Bronchial epithelial cell (primary cell): ENCODE measurements at places on chromosomes 11 and 22. TPM values are rescaled to one million over a fixed set of nuclear protein-coding genes. Genes with fewer than 3 reads are reported as not detected.

GRCh38 chr11:39661890-39662289 lies 1797.6 kb downstream of the LRRC4C start:
- no peak for DNase-seq

GRCh38 chr11:1852877-1853276 lies at the start of gene LSP1:
TSS of gene LSP1 (plus strand) at chr11:1853084. CDS start at chr11:1853145, 61 bp downstream.
- DNase-seq: no peak

DNA sequence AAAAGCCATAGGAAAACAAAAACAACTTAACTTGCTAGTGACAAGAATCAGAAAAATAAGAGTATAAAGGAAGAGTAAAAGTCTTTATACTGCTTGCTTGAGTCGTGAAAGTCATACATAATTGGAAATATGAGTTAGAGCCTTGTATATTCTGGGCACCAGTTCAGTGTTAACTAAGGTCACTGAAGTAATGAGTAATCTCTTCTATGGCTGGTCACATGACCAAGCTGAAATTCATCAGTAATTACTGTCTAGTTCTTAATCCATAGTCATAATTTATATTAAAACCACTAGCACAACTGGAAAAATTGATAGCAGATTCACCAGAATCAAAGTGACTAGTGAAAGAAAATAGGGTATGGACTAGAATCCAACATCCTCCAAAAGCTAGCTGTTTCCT lies 84.4 kb upstream of the SLC5A12 start:
- DNase-seq: peak; percentile 52

BIRC3 gene
- total RNA-seq: 1.3 and 1.4 TPM in 2 replicates
